ENCODE measurements at places on chromosomes 1 and 21.

GRCh38 chr1:204984499-204984898 is 58.5 kb upstream of the CNTN2 start:
- DNase-seq = no peak

DNA sequence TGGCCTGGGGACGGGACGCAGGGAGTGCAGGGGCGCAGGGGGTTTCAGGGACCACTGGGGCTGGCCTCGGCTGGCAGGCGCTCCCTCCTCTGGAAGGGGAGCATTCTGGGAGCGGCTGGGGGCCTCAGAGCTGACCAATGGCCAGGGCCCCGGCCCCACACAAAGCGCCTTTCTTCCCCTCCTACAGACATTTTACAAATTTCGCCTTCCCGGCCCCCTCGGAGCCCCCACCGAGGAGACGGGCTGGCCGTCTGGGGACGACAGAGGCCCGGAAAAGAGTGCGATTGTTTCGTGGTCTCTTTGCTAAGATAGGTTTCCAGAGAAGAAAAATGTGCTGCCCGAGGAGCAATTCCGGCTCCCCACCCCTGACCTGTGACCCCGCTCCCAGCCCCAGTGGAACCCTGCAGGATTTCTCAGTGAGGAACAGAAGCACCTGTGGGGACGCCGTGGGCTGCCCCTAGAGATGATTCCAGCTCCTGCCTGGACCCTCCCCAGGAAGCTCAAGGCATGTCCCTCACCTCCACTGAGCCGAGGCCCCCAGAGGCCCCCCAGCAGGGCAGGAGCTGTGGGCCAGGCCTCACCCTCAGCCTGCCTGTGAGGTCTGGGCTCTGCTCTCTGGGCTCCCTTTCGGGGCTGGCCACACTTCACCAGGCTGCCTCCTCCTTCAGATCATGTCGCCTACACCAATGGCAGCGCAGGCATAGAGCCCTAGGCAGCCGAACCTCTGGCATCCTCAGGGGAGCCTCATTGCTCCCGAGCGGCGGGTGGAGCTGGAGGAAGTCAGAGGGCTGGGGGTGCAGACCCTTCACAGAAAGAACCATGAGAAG is 15.0 kb upstream of the PLEKHG5 start:
- no peak for DNase-seq

GRCh38 chr1:197738927-197739326 is 36.4 kb downstream of the DENND1B start:
- no peak for DNase-seq

DNA sequence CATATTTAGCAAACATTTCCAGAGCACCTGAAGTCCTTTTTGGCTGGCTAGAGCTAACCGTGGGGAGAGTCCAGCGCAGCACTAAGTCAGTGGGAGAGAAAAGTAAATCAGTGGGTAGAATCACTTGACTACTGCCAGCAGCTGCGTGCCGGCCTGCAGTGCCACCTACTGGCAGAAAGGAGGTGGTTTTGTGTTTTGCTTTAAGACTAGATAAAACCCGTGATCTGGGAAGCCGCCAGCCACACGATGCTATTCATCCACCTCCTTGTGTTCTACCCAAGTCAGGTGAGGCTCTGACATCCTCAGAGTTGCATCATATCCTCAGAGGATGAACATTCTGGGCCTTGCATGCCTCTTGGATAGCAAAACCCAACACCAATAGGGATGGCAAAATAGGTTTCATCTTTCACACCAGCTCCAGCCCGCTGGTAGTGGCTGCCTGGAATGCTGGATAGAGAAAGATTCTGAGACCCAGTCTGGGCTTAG is 14.1 kb upstream of the HEYL start:
- DNase-seq = peak; percentile 69

DNA sequence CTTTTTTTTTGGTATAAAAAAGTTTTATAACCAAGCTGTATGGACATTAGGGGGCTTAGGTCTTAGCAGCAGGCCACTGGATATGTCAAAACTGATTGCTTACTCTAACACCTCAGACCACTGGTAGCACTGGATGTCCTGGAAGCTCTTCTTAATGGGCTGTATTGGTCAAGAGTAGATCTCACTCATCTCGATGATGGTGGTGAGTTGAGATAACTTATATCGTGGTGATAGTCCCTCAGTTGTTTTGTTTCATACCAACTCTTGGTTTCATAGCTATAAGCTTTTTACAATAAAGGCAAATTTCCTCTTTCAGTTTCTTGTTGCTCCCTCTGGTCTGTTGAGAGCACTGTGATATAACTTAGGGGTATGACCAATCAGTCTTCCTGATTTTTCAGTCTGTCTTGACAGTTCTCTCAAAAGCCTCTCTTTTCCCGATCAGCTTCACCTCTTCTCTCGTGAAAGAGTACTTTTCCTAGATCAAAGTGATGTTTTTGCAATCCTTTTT is 9.7 kb upstream of the AGO1 start:
- no peak for DNase-seq

DNA sequence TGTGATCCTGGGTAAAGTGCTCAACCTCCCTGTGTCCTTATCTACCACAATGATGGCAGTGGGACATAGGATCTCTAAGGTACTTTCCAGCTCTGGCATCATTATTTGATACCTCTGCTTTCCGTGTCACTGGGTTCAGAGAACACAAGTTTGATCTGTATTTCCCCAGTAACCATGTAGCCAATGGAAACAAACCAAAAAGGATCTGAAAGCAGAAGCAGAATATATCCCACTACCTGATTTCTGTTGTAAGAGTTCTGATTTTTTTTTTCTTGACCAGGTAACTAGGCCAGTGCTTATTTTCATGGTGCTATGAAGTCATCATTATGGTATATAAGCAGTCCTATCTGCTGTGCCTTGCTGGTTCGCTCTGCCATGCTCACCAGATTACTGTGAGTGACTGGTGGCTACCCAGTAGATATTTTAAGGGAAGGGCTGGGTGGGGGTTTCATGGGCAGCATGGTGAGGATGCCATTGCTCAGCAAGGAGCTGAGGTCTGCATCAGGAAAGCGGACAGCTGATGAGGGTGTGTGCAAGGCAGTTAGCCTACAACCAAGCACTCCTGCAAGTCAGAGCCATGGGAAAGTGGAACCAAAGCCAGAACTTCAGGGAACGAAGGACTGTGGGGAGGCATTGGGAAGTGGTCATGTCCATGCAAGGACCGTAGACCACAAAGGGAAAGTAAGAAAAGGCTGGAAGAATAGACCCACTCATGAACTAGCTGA is 104.9 kb upstream of the EDEM3 start:
- DNase-seq = no peak

DNA sequence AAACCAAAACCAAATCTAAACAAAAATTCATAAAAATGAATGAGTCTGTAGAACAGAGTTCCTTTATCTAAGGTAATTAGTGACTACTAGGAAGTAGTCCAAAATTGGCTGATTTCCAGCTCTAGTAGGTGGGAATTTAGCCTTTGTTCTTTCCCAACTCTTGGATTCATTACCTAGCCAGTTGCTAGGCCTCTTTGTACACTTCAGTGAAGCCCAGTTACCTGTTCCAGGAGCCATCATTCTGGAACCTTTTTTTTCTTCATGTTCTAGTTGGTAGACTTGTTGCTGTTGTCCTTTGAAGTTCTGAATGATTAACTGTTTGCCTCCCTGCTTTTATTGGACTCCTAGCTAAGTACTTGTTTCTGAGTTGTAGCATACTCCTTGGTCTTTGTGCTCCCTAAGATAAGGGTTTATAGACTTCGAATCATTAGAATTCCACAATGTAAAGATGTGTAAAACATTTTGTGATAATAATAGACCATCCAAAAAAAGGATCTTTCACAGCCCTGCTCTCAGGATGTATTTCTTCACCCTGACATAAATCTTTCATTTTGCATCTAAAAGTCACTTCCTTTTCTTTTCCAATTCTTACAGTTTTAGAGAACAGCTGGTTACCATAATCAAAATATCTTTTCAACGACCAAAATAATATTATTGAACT is 9.8 kb downstream of the PLA2G4A start:
- DNase-seq = no peak

DNA sequence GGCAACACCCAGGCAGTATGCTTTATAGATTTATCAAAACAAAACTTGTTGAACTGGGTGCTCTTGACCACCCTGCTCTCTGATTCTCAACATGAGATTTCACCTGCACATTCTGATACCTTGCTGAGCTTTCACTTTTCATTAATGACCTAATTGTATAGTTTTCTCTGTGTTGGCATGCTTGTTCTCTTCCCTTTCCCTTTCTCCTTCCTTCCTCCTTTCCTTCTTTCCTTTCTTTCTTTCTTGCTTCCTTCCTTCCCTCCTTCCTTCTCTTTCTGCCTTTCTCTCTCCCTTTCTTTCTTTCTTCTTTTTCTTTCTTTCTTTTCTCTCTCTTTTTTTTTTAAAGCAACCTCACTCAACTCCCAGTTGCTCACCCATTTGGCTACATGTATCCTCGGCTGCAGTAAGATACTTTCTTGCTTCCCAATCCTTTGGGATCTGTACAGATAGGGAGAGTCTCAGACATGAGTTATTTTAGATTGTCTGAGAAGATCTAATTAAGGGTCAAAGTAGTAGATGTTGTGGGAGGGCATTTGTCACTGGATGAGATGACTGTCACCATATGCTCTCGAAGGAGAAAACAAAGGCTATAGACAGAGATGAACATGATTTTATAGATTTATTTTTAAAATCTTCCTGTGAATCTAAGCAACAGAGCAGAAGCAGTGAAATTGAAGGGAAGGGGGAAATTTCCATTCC is 458.0 kb downstream of the USP25 start:
- DNase-seq = no peak

DNA sequence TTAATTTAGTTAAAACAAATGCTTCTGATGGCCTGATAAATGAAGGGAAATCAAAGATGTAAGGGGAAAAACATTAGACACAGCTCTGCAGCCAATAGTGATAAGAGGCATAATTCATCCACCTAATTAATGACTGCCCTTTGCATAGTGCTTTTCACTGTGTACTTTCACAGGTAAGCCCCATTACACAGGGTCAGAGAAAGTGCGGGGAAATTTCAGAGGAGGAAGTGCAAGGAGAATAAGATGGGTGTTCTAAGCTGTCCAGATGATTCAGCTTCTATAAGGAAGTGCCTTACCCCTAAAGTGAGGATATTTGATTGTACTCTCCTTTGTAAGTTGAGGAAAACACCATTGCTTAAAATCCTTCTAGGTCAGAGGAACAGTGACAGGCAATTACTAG is 88.0 kb downstream of the NR5A2 start:
- no peak for DNase-seq

GRCh38 chr1:67719329-67720196 is 34.6 kb downstream of the GADD45A start:
- no peak for DNase-seq

- no peak for DNase-seq
These were observed 35.6 kb downstream of the NTPCR start for GRCh38 chr1:232985882-232986526.

GRCh38 chr1:193456811-193457280 is 270.4 kb upstream of the B3GALT2 start:
- no peak for DNase-seq

DNA sequence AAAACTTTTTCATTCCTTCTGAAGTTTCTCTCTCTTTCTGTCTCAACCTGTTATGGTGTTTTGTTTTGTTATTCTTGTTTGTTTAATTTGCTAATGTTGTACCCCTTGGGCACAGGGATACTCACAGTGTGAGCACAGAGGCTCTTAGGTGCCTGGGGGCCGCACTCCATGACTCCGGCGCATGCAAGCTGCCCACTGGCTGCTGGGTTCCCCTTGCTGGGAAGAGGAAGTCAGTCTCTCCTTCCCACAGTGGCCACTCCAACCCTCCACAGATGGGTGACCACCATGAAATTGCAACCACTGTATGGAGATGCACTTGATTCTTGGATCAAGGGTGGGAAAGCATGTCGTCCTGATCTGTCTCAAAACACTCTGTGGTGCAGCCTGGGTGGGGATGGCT is 4.6 kb upstream of the CD1A start:
- no peak for DNase-seq

DNA sequence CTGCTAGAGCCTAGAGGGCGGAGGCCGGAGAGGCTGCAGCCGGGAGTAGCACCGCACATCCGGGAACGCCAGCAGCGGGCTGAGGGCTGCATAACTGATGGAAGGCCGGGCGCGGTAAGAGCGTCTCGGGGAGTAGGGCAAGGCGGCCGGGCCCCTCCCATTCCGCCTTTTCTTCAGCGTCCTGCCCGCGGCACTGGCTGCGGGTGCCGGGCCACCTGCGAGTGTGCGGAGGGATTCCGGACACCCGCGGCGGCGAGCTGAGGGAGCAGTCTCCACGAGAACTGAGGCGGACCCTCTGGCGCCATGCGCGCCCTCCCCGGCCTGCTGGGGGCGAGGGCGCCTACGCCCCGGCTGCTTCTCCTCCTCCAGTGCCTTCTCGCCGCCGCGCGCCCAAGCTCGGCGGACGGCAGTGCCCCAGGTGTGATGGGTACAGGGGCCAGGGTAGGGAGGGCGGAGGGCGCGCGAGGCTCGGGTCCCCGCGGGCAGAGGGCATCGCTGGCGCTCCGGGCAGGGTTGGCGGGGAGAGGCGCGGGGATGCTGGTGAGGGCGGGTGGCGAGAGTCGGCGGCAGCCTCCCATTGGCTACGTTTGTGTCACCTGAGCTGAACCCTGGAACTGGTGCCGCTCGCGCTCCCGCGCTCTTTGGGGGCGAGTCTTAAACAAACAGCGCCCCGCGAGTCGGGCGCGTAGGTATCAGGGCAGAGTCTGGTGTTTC is 334.4 kb downstream of the SRGAP2C start:
- DNase-seq = peak; percentile 81

DNA sequence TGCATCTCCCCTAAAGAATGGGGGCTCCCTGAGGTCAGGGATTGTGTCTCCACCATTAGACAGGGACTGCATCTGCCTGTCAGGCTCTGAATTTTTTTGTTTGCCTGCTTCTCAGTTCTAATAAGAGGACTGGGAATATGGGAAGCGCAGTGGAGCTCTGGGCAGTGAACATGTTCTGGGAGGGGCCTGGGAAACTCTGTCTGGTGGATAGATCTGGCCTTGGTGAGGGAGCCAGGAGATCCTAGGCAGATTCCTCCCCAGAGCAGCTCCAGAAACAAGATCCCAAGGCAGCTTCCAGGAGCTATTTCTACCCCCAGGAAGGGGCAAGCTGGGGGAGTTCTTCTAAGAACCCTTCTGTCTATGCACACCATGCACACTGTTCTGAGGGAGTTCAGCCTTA is 12.6 kb upstream of the MYOG start:
- DNase-seq = no peak

GRCh38 chr1:230068621-230068873 is 1.5 kb downstream of the GALNT2 start:
- no peak for DNase-seq

DNA sequence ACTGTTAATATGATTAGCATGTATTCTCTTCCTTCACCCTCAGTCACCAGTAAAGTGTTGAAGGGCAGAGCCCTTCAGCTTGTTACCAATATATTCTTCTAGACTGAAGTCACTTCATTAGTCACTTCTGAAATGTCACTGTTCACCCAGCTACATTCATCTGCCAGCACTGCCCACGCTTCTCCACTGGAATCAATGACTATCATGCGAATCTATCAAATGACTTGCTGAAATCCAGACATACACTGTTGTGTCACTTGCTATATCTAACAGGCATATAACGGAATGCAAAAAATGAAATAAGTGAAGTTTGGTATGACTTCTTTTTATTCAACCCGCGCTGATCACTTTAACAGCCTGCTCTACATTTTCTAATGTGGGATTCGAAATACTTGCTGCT is 16.1 kb downstream of the FH start:
- no peak for DNase-seq

- no peak for DNase-seq
These were observed 474.0 kb downstream of the SETD4 start for GRCh38 chr21:35586305-35586704.

- DNase-seq = no peak
These were observed 207.4 kb downstream of the GABPA start for GRCh38 chr21:25942135-25942534.

- DNase-seq = no peak
These were observed 537.6 kb downstream of the MATN1 start for GRCh38 chr1:30185809-30186208.
